A549 treated with dexamethasone at 1 μM for 4 hours (cell line): ENCODE measurements at places on chromosomes 6 and 20. TPM values are rescaled to one million over a fixed set of nuclear protein-coding genes. Genes with fewer than 3 reads are reported as not detected.

Gene CCDC167
- 37.5 to 52.4 TPM (median 40.4 TPM) in 5 replicates for total RNA-seq

Gene B3GALT4
- total RNA-seq: 0.44 to 0.85 TPM (median 0.71 TPM) in 5 replicates

Gene ZDHHC14
- 2.8 to 4.1 TPM (median 3.5 TPM) in 5 replicates for total RNA-seq

Gene PGC
- 0.09 to 0.14 TPM (median 0.10 TPM) in 3 of 5 replicates, not detected in the others for total RNA-seq

Gene RNF8
- 21.7 to 29.5 TPM (median 27.3 TPM) in 5 replicates for total RNA-seq

Gene LHFPL5
- total RNA-seq: 0.08 to 0.17 TPM (median 0.16 TPM) in 3 of 5 replicates, not detected in the others

Gene PPIL6
- total RNA-seq: 3.4 to 4.8 TPM (median 4.6 TPM) in 5 replicates

Gene KCNK15
- 0.41 to 0.73 TPM (median 0.66 TPM) in 5 replicates for total RNA-seq

Gene MAS1
- not detected in 5 replicates for total RNA-seq

Gene THBD
- 110 to 160 TPM (median 137 TPM) in 5 replicates for total RNA-seq

Gene TCF15
- total RNA-seq: not detected in 5 replicates

Gene TP53RK
- total RNA-seq: 11.7 to 13.7 TPM (median 12.0 TPM) in 5 replicates

Gene B4GALT5
- 53.4 to 75.6 TPM (median 68.7 TPM) in 5 replicates for total RNA-seq

Gene FAM217B
- total RNA-seq: 6.1 to 8.0 TPM (median 7.0 TPM) in 5 replicates

Gene SCRT2
- 0.04 TPM in 1 of 5 replicates, not detected in the others for total RNA-seq

Gene EYS
- total RNA-seq: 0.01 to 0.06 TPM in 2 of 5 replicates, not detected in the others

Gene SLC13A3
- 0.03 to 0.17 TPM (median 0.07 TPM) in 3 of 5 replicates, not detected in the others for total RNA-seq

Gene PLA2G7
- not detected in 5 replicates for total RNA-seq

Gene BIRC7
- 1.3 to 2.4 TPM (median 1.8 TPM) in 5 replicates for total RNA-seq

Gene DNAAF9
- 5.6 to 7.6 TPM (median 6.4 TPM) in 5 replicates for total RNA-seq

Gene SPATA2
- 6.2 to 8.9 TPM (median 8.5 TPM) in 5 replicates for total RNA-seq

Gene CST7
- 0.20 TPM in 1 of 5 replicates, not detected in the others for total RNA-seq

Gene BCLAF1
- 64.8 to 100 TPM (median 87.1 TPM) in 5 replicates for total RNA-seq

Gene C4A
- total RNA-seq: 0.63 to 1.2 TPM (median 0.89 TPM) in 5 replicates

Gene CNR1
- total RNA-seq: 1.2 to 2.0 TPM (median 1.7 TPM) in 5 replicates

Gene ANKEF1
- total RNA-seq: 5.3 to 7.6 TPM (median 6.4 TPM) in 5 replicates

Gene MUC22
- total RNA-seq: 0.01 to 0.05 TPM (median 0.02 TPM) in 5 replicates

Gene ADTRP
- total RNA-seq: 0.29 to 0.90 TPM (median 0.75 TPM) in 5 replicates

Gene NCOA5
- 17.6 to 27.3 TPM (median 22.9 TPM) in 5 replicates for total RNA-seq

Gene DEFB115
- total RNA-seq: not detected in 5 replicates

Gene SIGLEC1
- 0.01 to 0.04 TPM (median 0.02 TPM) in 5 replicates for total RNA-seq

Gene TCFL5
- 3.6 to 4.3 TPM (median 3.8 TPM) in 5 replicates for total RNA-seq

Gene HMGCLL1
- total RNA-seq: 0.08 to 0.22 TPM (median 0.14 TPM) in 5 replicates

Gene OPRM1
- not detected in 5 replicates for total RNA-seq

Gene LTB
- 0.20 to 0.46 TPM (median 0.32 TPM) in 5 replicates for total RNA-seq

Gene METTL24
- total RNA-seq: not detected in 5 replicates

Gene PRR18
- 0.07 to 0.29 TPM (median 0.11 TPM) in 5 replicates for total RNA-seq

Gene RBBP8NL
- total RNA-seq: 1.0 to 2.1 TPM (median 1.2 TPM) in 5 replicates

Gene NRN1
- total RNA-seq: 0.61 to 0.95 TPM (median 0.75 TPM) in 5 replicates

Gene NRM
- 20.2 to 28.4 TPM (median 27.5 TPM) in 5 replicates for total RNA-seq

Gene SPTLC3
- total RNA-seq: 0.01 to 0.12 TPM (median 0.06 TPM) in 4 of 5 replicates, not detected in the other

Gene RALGAPB
- total RNA-seq: 14.2 to 23.0 TPM (median 20.5 TPM) in 5 replicates

Gene BEND6
- total RNA-seq: 0.82 to 1.4 TPM (median 1.2 TPM) in 5 replicates

Gene PSMB8
- 16.6 to 22.5 TPM (median 18.3 TPM) in 5 replicates for total RNA-seq

Gene RNF5
- 32.0 to 43.1 TPM (median 40.9 TPM) in 5 replicates for total RNA-seq

Gene PTGIS
- 0.02 to 0.07 TPM (median 0.06 TPM) in 3 of 5 replicates, not detected in the others for total RNA-seq

Gene RAET1E
- 1.8 to 3.1 TPM (median 2.8 TPM) in 5 replicates for total RNA-seq

Gene LY6G6C
- 0.08 to 0.12 TPM in 2 of 5 replicates, not detected in the others for total RNA-seq

Gene AIF1
- total RNA-seq: not detected in 5 replicates

Gene ZCCHC3
- total RNA-seq: 17.9 to 21.8 TPM (median 19.6 TPM) in 5 replicates

Gene ZKSCAN3
- 1.6 to 2.4 TPM (median 1.9 TPM) in 5 replicates for total RNA-seq
